ENCODE measurements at places on chromosomes 12 and 14. TPM values are rescaled to one million over a fixed set of nuclear protein-coding genes. Genes with fewer than 3 reads are reported as not detected.

Gene P2RX7
- 1.0 TPM for polyA plus RNA-seq

DNA sequence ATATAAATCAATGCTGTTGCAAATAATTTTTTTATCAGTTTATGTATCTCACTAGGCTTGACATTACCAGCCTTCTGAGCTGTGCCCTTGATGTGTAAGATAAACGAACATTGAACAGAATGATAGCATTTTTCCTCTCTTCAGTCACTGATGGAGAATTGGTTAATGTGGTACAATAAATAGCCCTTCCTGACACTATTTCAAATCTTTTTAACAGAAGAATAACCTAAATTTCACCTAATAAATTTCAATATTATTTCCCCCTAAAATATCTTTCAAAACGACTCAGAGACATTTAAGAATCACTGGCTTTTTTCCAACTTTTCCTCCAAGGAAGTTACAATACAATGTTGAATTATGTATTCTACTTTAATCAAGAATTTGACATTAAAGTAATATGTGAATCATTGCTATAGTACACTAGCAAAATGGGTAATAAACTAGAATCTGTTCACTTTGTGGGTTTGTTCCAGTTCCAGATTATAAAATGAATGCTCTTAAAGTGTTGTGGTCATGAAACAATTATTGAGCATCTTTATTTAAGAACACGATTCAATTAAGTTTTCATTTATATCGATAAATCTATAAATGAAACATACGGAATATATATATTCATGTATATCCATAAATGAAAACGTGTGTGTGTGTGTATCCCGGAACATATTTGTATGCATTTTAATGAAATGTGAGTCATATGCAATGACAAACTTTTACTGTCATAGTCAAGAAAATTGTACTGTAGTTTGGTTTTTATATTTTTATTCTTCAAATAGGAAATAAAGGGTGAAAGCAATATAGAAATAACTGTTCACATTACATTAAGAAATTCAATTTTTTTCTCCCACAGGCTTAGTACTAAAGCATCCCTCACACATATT lies 2.5 kb upstream of the ATP2B1 start:
- DNase-seq: no peak

Gene MTRFR
- 25.1 TPM for polyA plus RNA-seq

DNA sequence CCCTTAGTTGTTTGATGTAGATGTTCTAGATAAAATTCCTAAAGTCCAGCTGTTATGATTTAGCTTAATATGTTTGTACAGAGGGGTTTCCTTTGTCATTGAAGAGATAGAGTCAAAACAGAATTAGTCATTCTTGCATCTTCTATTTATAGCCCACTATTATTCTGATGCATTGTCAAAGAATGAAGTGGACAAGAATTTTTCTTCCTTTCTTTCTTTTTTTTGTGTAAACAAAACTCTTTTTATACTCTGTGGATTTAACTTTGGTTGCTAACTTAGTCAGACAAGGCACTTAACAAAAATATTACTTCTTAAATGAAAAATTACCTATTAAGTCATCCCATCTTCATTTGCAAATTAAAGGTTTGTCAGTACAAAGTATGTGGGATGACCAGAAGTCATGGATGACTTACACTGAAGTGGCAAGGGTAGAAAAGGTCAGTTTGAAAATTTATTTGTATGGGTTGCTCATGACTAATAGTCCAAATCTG lies 215.6 kb upstream of the DDHD1 start:
- DNase-seq: no peak

Gene HCAR1
- polyA plus RNA-seq: 2.4 TPM

DNA sequence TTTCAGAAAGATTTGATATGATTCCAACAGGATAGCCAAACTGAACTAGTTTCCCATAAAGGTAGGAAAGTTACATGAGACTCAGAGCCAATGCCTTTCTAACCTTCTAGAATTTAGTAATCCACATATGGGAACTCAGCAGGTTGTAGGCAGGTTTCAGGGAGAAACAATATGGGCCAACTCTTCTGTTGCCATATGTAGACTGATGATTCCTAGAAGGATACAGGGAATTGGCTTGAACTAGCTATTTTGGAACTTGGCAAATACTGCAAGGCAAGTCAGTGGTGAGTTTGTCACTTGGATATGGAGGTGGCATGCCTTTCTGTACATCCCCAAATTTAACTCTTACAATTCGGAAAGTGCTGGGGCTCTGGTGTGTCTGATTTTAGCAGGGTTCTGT lies 15.5 kb downstream of the SUDS3 start:
- DNase-seq: no peak

GRCh38 chr12:5124401-5124800 lies 80.7 kb downstream of the KCNA5 start:
- no peak for DNase-seq

Gene ADAMTS20
- polyA plus RNA-seq: 0.76 TPM

DNA sequence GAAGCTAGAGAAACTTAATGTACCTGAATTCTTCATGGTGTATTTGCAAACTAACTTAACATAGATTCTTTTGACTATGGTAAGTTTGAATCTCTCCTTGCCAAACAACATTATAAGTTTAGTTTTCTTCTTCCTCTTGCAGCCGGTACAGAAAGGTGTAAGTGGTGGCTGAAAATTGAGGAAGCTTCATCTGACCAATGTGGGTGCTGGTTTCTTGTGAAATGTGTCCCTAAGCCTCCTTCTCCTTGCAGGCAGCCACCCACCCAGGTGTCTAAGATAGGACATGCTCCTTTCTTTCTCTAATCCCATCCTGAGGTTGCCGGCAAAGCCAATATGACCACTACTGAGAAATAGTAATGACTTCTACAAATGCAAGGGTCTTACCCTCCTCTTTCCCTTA lies 20.6 kb downstream of the GSG1 start:
- DNase-seq: no peak

GRCh38 chr12:104623883-104624282 lies 167.1 kb downstream of the CHST11 start:
- DNase-seq: no peak

GRCh38 chr12:6754411-6754810 lies 1.5 kb upstream of the MLF2 start:
- no peak for DNase-seq

Gene SPX
- 21.3 TPM for polyA plus RNA-seq

Gene GPR135
- polyA plus RNA-seq: 3.2 TPM

DNA sequence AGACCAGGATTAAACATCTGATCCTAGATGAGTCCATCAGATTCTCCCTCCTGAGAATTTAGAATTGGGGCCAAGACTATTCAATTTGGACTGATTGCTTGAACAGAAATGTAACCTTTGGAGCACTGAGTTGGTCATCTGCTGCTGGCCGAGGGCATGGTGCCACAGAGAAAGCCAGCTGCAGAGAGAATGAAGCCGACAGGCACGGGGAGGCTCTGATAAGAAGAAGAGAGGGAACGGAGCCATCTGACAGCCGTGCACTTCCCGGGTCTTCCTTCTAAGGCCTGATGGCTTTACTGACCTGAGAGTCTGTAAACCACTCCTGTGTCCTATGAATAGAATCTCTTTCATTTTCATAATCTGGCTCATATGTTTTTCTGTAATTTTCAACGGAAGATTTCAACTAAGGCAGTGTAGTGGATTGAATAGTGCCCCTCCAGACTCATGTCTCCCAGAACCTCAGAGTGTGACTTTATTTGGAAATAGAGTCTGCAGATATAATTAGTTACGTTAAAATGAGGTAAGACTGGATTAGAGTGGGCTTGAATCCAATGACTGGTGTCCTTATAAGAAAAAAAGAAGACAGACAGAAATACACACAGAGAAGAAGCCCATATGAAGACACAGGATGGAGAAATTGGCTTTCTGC lies 39.1 kb upstream of the FRS2 start:
- DNase-seq: no peak

Gene KICS2
- polyA plus RNA-seq: 5.0 TPM

DNA sequence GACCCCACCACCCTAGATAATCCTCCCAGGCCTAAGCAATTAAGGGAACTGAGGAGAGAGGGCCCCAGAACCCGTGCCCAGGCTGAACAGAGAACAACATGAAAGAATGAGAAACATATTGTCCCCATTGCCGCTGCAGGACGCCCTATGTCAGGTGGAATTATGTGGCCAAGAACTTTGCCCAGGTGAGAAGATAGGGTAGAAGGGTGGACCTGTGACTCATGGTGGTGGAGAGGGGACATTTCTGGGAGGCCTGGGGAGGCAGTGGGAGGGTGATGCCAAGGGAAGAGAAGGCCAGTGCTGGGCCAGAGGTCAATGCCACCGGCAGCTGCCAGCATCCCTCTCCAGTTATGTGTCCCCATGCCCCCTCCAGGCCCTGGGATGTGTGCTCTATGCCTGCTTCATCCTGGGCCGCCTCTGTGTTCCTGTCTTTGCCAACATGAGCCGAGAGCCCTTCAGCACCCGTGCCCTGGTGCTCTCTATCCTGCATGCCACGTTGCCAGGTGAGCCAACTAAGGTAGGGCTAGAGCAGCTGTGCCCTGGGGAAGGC lies 15.5 kb downstream of the SOAT2 start:
- no peak for DNase-seq

DNA sequence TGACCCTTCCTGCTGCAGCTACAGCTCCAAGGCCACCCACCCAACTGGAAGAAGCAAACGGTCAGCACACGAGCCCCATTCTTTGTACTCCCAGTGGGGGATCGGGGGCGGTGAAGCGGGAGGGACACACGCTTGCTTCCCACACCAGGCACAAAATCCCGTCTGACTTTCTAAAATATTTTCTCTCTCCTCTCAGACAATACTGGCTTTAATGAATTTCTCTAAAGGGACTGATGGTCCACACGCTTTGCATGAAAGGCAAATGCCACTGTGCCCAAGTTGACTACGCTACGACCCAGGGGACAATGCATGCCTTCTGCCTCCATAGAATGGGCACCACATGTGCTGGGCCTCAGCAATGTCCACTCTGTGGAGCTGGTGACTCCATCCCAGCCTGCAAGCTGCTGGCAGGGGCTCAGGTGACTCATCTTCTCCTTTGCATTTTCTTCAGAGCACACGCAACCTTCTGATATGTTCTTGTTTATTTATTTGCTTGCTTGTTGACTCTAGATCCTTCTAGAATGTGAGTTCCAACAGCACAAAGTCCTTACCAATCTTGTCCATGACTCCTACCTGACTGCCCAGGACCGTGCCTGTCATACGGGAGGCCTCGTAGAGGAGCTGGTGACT lies 15.6 kb downstream of the SYNE3 start:
- DNase-seq: no peak

- DNase-seq: no peak
These were observed 56.8 kb upstream of the FOXG1 start for GRCh38 chr14:28709571-28710305.

GRCh38 chr12:28424965-28425364 lies 234.7 kb downstream of the CCDC91 start:
- no peak for DNase-seq

DNA sequence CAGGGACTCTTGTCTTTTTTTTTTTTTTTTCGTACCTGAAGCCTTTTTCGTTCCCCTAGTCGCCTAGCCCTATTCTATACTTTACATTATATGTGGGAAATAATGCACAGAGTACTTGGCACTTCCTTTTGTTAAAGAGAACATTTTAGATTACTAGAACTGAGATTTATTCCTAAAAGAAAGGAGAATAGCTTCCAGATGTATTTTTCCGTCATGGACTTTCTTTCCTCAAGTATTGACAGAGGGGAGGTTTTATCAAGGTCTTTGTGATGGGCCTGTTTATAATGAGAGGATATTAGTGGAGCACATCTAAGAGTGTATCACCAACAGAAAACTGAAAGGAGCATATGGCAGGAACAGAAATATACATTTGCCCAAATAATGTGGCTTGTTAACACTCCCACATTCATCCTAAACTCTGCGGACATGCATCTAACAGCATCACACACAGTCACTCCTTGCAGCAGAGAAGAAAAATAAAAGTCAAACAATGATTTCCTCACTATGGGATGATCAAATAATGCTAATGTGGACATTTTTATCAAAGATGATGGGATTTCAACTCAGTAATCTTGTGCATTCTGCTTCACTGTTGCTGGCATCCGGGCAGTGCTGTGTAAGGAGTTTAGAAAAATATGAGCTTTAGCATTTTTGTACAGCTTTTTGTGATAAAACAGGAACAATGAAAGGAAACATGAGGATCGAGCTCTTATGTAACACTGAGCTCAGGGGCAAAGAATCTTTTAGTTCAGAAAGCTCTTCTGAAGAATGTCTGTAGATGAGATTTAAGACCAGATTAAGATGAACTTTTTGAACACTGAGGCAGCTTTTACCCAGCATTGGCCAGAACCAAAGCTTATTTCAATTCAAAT lies 183.1 kb downstream of the EGLN3 start:
- DNase-seq: no peak

DNA sequence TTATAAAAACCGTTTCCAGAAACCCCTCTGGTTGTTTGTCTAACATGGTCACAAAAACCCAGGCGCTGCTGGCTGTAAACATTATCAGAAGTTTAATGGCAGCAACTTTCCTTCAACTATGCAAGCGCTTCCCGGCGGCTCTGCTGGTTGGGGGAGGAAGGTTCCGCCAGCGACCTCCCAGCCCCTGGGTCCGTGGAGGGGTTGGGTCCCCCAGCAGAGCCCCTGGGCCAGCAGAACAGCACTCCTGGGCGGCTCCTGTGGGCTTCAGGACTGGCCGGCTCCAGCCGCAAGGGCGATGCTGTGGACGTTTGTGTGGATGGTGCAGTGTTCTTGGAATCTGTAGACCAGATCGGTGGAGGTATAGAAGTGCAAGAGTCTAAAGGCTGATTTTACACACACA lies 26.0 kb downstream of the LRCOL1 start:
- DNase-seq: no peak

GRCh38 chr12:93785249-93786010 lies 108.3 kb downstream of the CRADD start:
- DNase-seq: no peak

Gene ZDHHC22
- 0.35 TPM for polyA plus RNA-seq

- DNase-seq: no peak
These were observed 68.7 kb upstream of the HMGA2 start for GRCh38 chr12:65755596-65755978.

Gene PSMB5
- polyA plus RNA-seq: 253 TPM

DNA sequence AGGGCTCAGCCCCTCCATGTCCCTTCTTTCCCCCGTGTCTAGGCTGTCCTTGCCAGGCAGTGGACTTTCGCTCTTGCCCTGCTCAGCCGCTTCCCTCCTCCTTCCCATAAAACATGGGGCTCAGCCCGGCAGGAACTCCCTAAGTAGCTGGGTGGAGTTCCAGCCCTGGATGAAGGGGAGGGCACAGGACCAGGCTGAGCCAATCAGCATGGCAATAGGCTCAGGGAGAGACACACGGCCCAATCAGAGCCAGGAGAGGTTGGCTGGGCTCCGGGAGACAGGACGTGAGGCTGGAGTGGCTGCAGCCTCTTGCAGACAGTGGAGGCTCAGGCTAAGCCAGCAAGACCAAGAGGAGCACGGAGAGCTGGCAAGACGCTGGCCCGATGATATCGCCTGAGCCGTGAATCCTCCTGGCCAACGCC lies 54.3 kb downstream of the GALNT9 start:
- no peak for DNase-seq

Gene CCDC77
- 22.5 TPM for polyA plus RNA-seq

Gene FZD10
- 2.3 TPM for polyA plus RNA-seq

DNA sequence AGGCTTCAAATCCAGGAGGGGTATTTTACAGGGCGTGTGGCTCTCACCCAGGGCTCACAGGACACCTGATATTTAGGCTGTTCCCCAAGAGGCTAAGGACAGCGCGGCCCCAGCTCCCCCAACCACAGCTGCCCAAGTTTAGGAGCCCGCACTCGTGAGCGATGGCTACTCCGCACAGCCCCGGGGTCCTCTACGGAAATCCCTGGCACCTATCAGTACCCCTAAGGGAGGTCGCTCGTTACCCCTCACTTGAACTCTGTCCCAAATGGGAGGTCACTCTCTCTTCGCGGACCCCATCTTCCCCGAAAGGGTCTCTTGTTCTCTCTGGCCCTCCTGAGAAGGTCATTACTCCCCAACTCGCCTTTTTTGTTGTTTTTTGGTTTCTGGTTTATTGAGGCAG lies 708 bp upstream of the P2RX4 start:
- no peak for DNase-seq

- no peak for DNase-seq
These were observed 3.7 kb downstream of the HOXC9 start for GRCh38 chr12:54003625-54004024.
